ENCODE measurements at places on chromosomes 3 and 15.

- H3K27ac ChIP-seq: peak overlapping the region; percentile 81
- peaks cover 23% of the 10 kb centered on the region for H3K4me1 ChIP-seq
- no peaks in the 10 kb centered on the region for H3K27me3 ChIP-seq
- peak; percentile 11 for DNase-seq
- peak overlapping the region; percentile 71 for H3K4me3 ChIP-seq
- H3K36me3 ChIP-seq: no peaks in the 10 kb centered on the region
Measured at GRCh38 chr15:90002428-90002844, 1.3 kb downstream of the ZNF710 start.

GRCh38 chr15:38128921-38129320 is 123.7 kb upstream of the SPRED1 start:
- H3K4me1 ChIP-seq: no peaks in the 10 kb centered on the region
- H3K4me3 ChIP-seq: no peak overlapping the region

DNA sequence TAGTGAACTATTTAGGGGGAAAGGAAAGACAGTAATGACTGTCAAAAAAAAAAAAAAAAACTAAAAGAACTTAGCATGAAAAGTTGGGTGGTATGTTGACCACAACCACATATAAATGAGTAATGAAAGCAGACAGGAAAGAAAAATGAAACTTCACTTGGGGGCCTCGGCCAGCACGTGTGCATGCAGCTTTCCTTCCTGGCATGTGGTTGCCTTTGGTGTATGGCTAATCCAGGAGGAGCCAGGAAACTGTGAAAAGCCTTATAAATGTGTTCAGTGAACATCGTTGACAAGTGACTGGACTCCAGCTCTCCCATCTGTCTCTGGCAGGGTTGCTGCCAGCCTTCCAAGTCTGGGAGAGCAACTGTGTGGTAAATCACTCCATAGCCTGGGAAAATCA is 195.1 kb downstream of the DTWD1 start:
- no peak for DNase-seq
- H3K36me3 ChIP-seq: no peaks in the 10 kb centered on the region
- peaks cover 13% of the 10 kb centered on the region for H3K4me1 ChIP-seq
- no peak overlapping the region for H3K4me3 ChIP-seq

- no peak overlapping the region for H3K4me3 ChIP-seq
- no peak for DNase-seq
- H3K27ac ChIP-seq: no peak overlapping the region
- H3K4me1 ChIP-seq: no peaks in the 10 kb centered on the region
- H3K27me3 ChIP-seq: no peaks in the 10 kb centered on the region
Measured at GRCh38 chr3:25229586-25229985, 198.5 kb upstream of the RARB start.

- peaks cover 3% of the 10 kb centered on the region for H3K27me3 ChIP-seq
- DNase-seq: no peak
- no peak overlapping the region for H3K4me3 ChIP-seq
- H3K36me3 ChIP-seq: no peaks in the 10 kb centered on the region
- no peak overlapping the region for H3K27ac ChIP-seq
- no peaks in the 10 kb centered on the region for H3K4me1 ChIP-seq
Measured at GRCh38 chr15:66783725-66784124, 81.7 kb downstream of the SMAD6 start.

DNA sequence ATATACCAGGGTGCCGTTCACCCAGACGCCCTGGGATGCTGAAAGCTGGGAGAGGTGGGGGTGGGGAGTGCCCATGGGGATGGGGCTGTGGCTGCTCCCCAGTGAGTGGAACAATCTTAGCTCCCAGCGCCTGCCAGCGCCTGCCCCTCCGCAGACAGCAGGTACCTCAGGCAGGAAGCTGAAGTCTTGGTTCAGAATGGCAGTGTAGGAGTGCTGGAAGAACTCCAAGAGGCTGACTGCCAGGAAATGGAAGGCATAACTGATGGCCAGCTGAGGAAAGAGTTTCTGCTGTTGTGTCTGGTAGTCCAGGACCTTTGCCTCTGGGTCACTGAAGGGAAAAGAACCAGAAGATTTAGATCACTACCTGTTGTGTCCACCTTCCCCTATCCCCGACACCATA is 8.4 kb downstream of the ACOX2 start:
- peaks cover 5% of the 10 kb centered on the region for H3K4me1 ChIP-seq
- no peak for DNase-seq

DNA sequence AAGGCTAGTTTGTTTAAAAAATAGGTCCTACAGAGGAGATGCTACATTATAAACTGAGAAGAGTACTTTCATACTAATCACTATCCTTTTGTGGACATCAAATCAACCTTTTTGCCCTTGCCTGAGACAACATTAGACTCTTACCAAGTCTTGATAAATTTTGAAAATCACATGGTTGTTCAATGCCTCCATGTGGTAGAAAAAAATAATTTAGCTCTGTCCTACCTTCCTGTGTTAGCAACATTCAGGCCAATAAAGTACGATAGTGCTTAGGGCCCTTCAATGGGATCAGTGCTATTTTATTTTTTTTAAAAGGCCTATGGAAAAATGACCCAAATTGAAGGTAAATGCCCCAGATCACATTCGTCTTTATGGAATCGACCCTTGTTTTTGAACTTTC is 5.0 kb upstream of the UBE2E1 start:
- H3K4me1 ChIP-seq: peaks cover 8% of the 10 kb centered on the region
- H3K27ac ChIP-seq: no peak overlapping the region
- H3K27me3 ChIP-seq: no peaks in the 10 kb centered on the region
- H3K4me3 ChIP-seq: no peak overlapping the region

- peaks cover 22% of the 10 kb centered on the region for H3K27me3 ChIP-seq
- DNase-seq: no peak
- no peak overlapping the region for H3K4me3 ChIP-seq
- no peaks in the 10 kb centered on the region for H3K36me3 ChIP-seq
- no peak overlapping the region for H3K27ac ChIP-seq
- no peaks in the 10 kb centered on the region for H3K4me1 ChIP-seq
Measured at GRCh38 chr3:86991482-86991815, 500 bp upstream of the VGLL3 start.

DNA sequence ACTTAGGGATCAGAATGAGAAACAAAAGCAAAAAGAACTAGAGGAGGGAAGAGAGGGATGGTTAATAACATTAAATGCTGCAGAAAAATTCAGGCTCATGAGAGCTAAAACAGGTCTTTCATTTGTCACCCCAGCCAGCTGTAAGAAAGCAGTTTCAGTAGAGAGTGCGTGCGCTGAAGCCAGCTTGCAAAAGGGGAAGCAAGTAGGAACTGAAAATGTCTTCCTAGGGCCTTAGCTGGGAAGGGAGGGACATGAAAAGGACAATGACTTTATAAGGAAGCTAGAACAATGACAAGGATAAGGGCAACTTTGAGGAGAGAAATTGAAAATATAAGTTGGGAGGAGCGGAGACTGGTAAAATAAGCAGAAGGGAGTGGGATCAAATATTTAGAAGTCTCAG is 3.1 kb downstream of the CIAO2A start:
- H3K27ac ChIP-seq: no peak overlapping the region
- no peaks in the 10 kb centered on the region for H3K27me3 ChIP-seq
- peak overlapping the region; percentile 18 for H3K4me3 ChIP-seq
- peaks cover 10% of the 10 kb centered on the region for H3K36me3 ChIP-seq

GRCh38 chr3:113070072-113070640 is 79.4 kb downstream of the GTPBP8 start:
- peaks cover 38% of the 10 kb centered on the region for H3K36me3 ChIP-seq
- no peak overlapping the region for H3K27ac ChIP-seq
- no peaks in the 10 kb centered on the region for H3K27me3 ChIP-seq
- DNase-seq: no peak
- no peak overlapping the region for H3K4me3 ChIP-seq
- H3K4me1 ChIP-seq: no peaks in the 10 kb centered on the region

DNA sequence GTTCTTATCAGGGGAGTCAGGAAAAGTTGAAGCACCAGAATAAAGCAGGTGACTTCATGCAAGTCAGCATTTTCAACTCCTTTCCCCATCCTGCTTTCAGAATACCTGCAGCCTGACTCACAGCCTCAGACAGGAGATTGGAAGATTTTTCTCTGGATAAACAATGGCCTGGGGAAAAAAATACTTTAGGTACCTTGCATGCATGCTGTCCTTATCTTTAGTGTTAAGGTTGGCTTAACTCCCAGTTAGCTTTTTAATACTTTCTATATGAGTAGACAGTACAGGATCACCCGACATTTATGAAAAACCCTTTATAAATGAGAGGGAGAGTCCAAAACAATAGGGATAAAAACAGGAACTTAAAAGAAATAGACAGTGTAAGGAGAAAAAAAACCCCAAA is 53.6 kb downstream of the PAK2 start:
- peaks cover 38% of the 10 kb centered on the region for H3K36me3 ChIP-seq
- no peaks in the 10 kb centered on the region for H3K27me3 ChIP-seq
- no peak overlapping the region for H3K4me3 ChIP-seq
- no peak overlapping the region for H3K27ac ChIP-seq
- no peak for DNase-seq

DNA sequence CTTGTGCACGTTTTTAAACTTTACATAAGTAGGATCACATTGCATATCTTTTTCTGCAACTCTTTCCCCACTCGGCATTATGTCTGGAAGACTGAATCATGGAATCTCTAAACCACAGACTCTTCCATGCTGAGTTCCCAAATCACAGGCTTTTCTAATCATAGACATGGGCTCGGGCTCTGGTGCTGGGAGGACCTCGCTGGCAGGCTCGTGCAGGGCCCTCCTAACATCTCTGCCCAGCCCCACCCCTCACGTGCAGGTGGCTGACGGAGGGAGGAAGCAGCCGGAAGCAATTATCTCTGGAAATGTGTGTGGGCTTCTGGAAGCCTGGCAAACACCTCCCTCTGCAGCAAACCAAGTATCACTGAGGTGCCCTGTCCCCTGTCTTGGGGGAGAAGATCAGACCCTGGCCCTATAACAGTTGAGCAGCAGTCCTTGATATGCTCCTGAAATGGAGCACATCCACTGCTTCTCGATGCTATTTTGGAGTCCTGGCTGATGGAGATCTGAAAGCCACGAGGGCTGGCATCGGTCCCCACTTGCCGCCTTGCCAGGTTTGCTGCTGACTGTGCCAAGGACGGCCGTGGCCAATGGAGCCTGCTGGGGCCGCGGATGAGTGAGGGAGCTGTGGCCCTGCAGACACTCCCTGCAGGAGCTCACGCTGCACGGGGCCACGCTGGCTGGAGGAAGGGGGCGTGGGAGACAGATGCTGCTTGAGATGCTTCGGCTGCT is 4.4 kb upstream of the IQSEC1 start:
- peak overlapping the region; percentile 63 for H3K27ac ChIP-seq
- DNase-seq: no peak
- peaks cover 53% of the 10 kb centered on the region for H3K4me1 ChIP-seq
- no peak overlapping the region for H3K4me3 ChIP-seq
- no peaks in the 10 kb centered on the region for H3K36me3 ChIP-seq
- H3K27me3 ChIP-seq: peaks cover 4% of the 10 kb centered on the region

GRCh38 chr3:177041021-177041729 is 156.1 kb downstream of the TBL1XR1 start:
- H3K36me3 ChIP-seq: peaks cover 16% of the 10 kb centered on the region
- H3K27me3 ChIP-seq: no peaks in the 10 kb centered on the region
- DNase-seq: no peak
- peak overlapping the region; percentile 85 for H3K27ac ChIP-seq
- peaks cover 13% of the 10 kb centered on the region for H3K4me1 ChIP-seq

GRCh38 chr15:94269954-94270353 is 38.6 kb downstream of the MCTP2 start:
- H3K36me3 ChIP-seq: peaks cover 6% of the 10 kb centered on the region
- H3K27ac ChIP-seq: no peak overlapping the region
- peaks cover 24% of the 10 kb centered on the region for H3K4me1 ChIP-seq
- H3K4me3 ChIP-seq: no peak overlapping the region
- DNase-seq: no peak

- H3K36me3 ChIP-seq: no peaks in the 10 kb centered on the region
- H3K4me3 ChIP-seq: no peak overlapping the region
- H3K27me3 ChIP-seq: no peaks in the 10 kb centered on the region
- H3K4me1 ChIP-seq: no peaks in the 10 kb centered on the region
Measured at GRCh38 chr15:36603987-36604386, 24.6 kb downstream of the CDIN1 start.

DNA sequence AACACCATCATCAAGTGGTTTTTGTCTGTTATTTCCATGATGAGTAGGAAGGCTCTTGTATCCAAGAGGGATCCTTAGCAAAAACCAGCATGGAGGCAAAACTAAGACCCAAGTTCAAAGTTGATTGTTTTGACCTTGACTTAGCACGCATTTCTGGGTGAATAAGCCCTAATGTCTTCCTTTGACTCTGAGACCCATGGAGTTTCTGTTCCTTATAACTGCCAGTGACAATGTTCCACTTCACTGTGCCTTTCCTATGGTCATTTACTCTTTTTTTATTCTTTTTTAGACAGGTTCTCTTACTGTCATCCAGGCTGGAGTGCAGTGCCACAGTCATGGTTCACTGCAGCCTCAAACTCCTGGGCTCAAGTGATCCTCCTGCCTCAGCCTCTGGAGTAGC is 118.2 kb upstream of the MRPL3 start:
- no peaks in the 10 kb centered on the region for H3K36me3 ChIP-seq
- peaks cover 23% of the 10 kb centered on the region for H3K27me3 ChIP-seq
- no peak for DNase-seq
- no peak overlapping the region for H3K4me3 ChIP-seq

GRCh38 chr3:23574822-23575315 is 230.9 kb upstream of the UBE2E1 start:
- H3K4me3 ChIP-seq: no peak overlapping the region
- H3K36me3 ChIP-seq: peaks cover 15% of the 10 kb centered on the region
- H3K27ac ChIP-seq: no peak overlapping the region
- H3K4me1 ChIP-seq: no peaks in the 10 kb centered on the region
- no peak for DNase-seq

DNA sequence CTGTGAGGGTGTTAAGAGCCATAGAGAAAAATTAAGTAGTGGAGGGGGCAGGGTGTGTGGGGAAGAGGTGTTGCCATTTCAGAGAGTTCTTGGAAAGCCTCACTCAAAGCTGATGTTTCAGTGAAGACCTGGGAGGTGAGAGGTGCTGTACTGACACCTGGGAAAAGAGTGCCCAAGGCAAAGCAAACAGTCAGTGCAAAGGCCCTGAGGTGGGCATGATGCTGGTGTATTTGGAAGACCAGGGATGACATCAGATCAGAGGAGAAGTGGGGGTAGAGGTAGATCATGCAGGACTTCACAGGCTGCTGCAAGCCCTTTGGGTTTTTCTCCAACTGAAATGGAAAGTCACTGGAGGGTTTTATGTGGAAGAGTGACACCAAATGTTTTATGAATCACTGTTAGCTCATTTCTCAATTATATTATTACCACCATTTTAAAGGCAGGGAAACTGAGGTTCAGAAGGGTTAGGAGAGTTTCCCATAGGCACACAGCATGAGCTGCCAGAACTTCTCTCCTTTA is 42.8 kb upstream of the SMAD3 start:
- peaks cover 3% of the 10 kb centered on the region for H3K4me1 ChIP-seq
- H3K36me3 ChIP-seq: no peaks in the 10 kb centered on the region
- no peak for DNase-seq
- no peak overlapping the region for H3K4me3 ChIP-seq
- no peak overlapping the region for H3K27ac ChIP-seq
- no peaks in the 10 kb centered on the region for H3K27me3 ChIP-seq

GRCh38 chr15:56737791-56738190 is 4.5 kb upstream of the ZNF280D start:
- no peak overlapping the region for H3K4me3 ChIP-seq
- DNase-seq: no peak
- no peaks in the 10 kb centered on the region for H3K36me3 ChIP-seq
- H3K4me1 ChIP-seq: peaks cover 3% of the 10 kb centered on the region
- H3K27me3 ChIP-seq: peaks cover 4% of the 10 kb centered on the region

Measured in naive thymus-derived CD8-positive, alpha-beta T cell (primary cell).